ENCODE measurements at places on chromosomes 2 and 18.
A peak's percentile ranks its signal among the peaks of the same experiment; 100 is the strongest.

DNA sequence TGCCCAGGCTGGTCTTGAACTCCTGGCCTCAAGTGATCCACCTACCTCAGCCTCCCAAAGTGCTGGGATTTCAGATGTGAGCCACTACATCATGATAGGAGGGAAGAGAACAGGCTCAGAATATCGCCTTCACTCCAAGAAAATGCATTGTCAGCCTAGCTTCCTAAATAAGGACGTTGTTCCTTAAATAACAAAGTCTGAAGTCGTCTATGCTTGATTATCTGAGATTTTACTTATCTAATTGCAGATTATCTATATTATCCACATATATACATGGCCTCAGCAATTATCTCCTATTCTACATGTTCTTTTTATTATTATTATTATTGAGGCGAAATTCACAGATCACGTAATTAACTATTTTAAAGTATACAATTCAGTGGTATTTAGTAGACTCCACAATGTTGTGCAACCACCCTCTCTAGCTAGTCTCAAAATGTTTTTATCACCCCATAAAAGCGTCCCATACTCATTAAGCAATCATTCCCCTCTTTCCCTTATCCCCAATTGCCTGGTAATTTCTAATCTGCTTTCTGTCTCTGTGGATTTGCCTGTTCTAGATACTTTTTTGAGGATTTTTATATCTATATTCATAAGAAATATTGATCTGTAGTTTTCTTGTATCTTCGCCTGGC lies 95.1 kb upstream of the RFX8 start:
- DNase-seq = no peak

- DNase-seq = no peak
These were observed 7.1 kb downstream of the CKAP2L start for GRCh38 chr2:112757265-112757664.

- no peak for DNase-seq
These were observed 89.4 kb upstream of the TAF1B start for GRCh38 chr2:9753665-9754531.

GRCh38 chr2:162011706-162012564 lies 62.1 kb downstream of the DPP4 start:
- no peak for DNase-seq

DNA sequence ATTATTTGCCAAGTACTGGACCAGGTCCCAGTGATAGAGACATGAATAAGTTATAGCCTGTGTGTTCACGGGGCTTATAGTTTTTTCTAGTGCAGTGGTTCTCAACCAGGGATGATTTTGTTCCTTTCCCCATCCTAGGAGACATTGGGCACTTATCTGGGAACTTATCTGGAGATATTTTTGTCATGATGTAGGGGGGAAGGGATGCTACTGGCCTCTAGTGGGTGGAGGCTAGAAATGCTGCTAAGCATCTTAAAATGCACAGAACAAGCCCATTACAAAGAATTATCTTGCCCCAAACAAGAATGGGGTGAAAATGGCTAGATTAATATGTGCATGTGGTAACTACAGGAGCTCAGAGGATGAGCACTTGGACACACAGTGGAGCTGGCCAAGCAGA lies 75.2 kb downstream of the KLHL29 start:
- DNase-seq = peak; percentile 32

DNA sequence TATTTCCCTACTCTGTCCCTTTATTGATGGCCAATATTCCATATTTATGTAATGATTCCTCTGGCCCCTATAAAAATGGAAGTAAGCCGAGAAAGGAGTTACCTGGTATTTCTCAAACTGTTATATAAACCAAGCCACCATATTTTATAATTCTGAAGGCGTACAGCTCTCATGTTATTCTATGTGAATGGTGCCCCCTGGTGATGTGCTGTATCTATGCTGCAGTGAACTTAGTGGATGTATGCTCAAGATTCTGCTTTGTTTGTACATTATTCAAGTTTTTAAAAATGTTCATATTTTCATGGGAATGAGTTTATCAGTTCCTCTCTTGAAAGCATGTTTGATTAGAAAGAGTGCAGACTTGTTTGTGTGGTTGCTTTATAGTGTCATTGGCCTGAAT lies 194.5 kb upstream of the LRRTM1 start:
- peak; percentile 65 for DNase-seq

DNA sequence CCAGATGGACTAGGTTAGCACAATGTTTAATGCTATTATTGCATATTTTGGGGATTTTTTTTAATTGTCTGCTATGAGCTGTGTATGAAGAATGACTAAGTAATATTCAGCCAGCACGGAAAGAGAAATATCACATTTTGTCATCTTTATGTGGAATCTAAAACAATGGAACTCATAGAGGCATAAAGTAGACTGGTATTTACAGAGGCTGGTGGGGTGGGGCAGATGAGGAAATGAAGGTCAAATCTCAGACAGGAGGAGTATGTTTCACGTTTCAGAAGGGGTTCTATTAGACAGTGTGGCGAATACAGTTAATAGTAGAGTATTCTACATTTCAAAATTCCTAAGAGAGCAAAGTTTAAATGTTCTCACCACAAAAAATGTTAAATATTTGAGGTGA lies 4.7 kb downstream of the CDH19 start:
- no peak for DNase-seq

DNA sequence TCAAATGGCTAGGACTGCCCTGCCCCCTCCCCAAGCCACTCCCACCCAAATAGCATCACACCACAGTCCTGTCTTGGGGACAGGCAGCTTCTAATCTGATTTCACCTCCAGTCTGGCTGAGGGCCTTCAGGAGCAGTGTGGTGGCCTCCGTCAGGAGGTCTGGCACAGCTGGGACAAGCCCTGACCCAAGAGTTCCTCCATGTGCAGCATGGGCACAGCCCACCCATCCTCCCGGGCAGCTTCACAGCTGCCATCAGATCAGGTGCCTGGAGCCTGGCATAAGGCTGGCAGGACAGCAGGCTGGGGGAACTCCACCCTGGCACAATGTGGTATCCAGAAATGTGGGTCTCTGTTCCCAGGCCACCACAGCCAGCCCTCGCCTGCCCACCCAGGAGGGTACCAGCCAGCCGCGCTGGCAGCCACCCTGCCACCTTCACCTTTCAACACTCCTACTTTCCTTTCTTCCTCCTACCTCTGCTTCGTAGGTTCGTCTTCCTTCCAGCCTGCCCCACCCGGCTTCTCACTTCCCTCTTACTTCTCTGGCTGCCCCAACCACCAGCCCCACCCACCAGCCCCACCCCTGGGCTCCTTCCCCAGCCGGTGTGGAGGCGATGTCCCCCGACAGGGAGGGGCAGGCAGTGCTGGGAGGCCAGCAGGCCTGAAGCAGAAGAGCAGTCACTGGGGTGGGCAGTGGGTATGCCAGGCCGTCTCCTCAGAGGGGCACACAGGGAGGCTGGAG lies at the start of gene CAPG:
Gene CAPG, minus strand, starts transcription at position 522 of the 739 bp plus-strand sequence. CDS start 8,221 bp downstream, outside the sequence.
- no peak for DNase-seq
